ENCODE measurements at places on chromosomes 3 and 15.

DNA sequence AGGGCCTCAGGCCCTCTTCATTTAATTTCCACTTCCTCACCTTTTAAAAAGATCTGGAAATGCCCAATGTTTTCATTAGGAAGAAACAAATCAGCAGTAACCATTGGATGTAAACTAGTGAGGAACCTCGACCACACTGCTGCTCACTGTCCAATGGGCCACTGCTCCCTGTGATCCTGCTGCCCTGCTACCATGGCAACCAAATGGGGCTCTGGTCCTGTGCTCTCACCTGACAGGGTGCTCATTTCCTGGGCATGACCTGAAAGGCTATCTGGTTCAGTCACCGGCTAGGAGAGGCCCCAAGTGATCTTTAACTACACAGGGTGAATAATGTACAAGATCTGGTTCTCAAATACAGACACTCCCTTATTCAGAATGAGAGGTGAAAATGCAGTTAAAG lies 54.6 kb downstream of the ARHGEF3 start:
- no peak for DNase-seq

DNA sequence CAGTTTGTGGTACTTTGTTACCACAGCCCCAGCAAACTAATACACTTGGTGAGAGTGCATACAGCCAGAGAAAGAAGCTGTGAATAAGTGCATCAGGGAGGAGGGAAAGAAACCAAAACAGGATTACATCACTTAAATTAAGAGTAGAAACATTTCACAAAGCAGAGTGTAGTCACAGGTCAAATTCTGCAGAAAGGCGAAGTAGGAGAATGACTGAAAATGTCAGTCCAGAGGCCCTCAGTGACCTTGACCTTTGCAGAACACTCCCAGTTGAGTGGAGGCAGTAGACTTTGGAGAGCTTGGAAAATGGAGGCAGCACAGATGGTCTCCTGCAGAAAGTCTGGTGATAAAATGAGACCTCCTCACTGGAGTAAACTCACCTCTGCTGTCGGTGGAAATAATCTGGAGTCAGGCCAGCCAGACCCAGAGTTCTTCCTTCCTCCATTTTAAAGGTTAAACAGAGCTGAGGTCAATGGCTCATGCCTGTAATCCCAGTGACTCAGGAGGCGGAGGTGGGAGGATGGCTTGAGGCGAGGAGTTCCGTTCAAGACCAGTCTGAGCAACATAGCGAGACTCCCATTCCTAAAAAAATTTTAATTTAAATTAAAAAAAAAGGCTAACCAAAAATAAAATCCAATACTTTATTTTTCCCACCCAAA lies 5.0 kb downstream of the CD86 start:
- DNase-seq, result no peak

DNA sequence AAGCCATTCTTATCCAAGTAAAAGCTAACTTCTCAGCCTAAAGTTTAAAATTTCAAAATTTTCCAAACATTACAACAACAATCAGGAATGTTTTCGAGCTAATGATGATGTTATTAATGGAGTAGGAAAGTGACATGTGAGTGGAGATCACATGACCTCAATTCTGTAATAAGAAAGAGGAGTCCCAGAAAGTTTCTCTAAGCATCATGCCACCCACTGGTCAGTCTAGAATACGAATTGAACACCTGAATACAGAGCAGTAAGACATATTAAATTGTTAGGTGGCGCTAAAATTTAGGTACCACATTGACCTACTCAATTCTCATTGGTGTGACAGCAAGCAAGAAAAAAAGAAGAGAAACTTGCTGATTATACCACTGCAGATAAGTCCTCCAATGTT lies 163.9 kb downstream of the DCLK3 start:
- DNase-seq, result no peak

DNA sequence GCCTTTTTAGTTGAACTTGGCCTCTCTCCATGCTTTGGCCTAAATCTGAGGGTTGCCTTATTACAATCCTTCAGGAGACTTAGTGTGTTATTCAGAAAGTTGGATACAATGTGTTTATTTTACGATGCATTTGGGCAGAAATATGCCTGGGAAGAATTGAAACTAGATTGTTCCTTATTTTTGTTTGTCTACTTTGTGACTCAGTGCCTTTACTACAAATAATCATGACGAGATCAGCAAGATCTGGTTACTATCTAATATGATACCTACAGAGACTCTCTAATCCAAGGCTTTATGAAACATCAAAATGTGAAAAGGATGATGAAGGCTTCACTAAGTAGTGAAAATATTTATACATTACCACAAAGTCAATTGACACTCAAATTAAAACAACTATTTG lies 82.2 kb downstream of the RBMS3 start:
- no peak for DNase-seq

- DNase-seq, result no peak
These were observed 7.4 kb upstream of the PCOLCE2 start for GRCh38 chr3:142896201-142896755.

GRCh38 chr3:188526057-188526456 lies 372.1 kb downstream of the LPP start:
- no peak for DNase-seq

GRCh38 chr3:13419505-13420044 lies 547 bp downstream of the NUP210 start:
- peak; percentile 57 for DNase-seq

- no peak for DNase-seq
These were observed 31.8 kb downstream of the XXYLT1 start for GRCh38 chr3:195239121-195239520.

DNA sequence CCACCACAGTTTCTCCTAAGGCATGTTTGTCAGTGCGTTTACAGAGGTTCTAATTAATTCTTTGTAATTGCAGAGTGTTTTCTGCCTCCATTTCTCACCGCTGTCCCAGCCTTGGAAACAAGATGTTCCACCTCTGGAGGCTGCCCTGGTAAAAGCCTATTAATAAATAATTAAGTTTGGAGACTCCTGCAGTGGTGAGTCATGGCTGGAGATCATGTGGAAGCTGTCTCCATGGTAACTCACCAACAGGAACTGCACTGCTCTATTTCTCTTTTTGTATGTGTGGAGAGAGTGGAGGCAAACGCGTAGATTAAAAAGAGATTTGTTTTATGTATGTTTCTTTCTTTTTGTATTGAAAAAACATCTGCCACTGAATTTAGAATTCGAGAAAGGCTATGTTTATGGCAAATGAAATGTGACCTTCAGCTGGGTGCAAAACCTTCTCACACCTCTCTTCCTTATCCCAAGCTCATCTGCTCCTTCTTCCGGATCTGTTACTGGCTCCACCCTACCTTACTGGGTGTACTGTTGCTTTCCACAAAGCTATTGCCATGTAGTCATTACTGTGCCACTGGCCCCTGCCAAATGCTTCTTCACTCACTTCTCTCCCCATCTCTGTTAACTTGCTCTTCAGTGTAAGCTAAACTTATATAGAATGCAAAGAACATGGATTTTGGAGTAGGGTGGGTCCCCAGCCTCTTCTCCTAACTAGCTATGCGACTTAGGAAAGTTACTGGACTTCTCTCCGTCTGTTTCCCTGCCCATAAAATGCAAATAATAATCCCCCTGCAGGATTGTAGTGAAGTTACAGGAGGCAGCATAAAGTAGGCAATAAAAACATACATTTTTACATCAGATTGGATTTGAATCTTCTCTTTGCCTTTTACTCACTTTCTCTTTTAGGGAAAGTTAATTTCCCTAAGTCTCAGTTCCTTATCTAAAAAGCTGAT lies 778.5 kb downstream of the NTRK3 start:
- no peak for DNase-seq

GRCh38 chr3:129722527-129722926 lies 116.1 kb upstream of the PLXND1 start:
- no peak for DNase-seq
